Right lung (tissue), 10 donors: ENCODE measurements at places on chromosomes 2 and 18. TPM values are rescaled to one million over a fixed set of nuclear protein-coding genes. Genes with fewer than 3 reads are reported as not detected.

DNA sequence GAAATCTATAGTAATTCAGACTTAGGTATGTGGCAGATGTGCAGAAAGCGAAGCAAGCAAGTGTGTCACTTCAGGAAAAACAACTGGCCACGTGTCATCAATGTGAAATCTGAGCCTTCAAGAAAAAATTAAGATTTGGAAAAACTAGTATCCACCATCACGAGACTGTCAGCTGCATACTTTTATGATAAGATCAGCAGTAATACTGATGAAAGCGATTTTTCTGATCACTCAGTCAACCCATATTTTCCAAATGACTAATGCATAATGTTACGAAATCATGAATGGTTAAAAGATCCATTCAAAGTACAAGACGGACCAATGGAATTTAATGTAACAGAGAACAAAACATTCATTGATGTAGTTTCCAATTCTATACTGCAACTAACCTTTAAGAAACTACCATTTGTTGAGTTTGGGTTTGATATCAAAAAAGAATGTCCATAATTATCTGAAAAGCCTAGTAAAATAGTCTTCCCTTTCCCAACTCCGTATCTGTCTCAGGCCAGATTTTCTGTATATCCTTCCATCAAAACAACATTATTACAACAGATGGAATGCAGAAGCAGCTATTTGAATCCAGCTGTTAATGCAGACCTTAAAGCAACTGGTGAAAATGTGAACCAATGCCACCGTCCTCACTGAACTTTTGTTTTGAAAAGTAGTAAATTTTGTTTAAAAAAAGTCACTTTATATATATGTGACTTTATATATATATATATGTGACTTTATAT is 17.0 kb upstream of the BCL2 start:
- no peak for DNase-seq

Gene CRACDL
- 3.2 TPM for polyA plus RNA-seq

DNA sequence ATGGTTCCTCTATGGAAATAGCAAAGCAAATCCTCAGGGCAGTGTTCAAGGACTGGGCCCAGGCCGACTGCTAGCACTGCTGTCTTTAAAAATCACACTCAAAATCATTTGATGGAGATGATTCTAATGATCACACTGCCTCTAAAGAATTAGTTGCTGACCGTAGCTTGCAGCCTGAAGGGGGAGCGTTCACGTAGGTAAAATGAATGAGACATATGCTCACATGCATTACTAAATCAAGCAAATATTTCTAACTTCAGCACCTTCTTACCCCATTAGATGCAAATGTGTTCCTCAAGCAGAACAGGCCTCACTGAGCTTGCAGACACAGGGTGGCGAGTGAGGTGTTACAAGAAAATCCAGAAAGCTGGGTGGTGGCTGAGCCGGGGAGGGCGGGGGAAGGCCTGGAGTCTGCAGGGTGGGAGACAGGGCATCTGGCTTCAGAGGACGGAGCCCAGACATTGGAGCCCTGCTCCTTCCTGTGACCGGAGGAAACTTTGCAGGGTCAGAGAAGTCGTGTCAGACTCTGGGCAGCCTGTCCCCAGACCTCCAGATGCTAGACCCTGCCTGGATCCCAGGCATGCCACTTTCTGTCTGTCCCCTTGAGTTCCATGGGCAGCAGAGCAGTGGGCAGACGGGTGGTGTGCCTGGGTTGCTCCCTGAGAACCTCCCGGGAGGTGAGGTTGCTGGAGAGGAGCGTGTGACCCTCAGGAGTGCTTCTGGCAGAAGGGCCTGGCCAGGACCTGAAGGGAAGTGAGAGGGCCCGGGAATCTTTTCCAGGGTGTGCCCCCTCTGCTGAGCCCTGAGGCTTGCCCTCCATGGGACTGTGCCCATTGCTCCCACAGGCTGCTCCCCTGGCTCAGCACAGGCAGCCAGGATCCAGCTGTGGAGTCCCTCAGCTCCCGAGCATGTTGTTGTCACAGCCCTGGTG is 7.1 kb upstream of the NPPC start:
- no peak for DNase-seq

Gene ACMSD
- 1.8 TPM for polyA plus RNA-seq

Gene THSD7B
- 1.9 TPM for polyA plus RNA-seq

Gene OR6B2
- polyA plus RNA-seq = not detected

DNA sequence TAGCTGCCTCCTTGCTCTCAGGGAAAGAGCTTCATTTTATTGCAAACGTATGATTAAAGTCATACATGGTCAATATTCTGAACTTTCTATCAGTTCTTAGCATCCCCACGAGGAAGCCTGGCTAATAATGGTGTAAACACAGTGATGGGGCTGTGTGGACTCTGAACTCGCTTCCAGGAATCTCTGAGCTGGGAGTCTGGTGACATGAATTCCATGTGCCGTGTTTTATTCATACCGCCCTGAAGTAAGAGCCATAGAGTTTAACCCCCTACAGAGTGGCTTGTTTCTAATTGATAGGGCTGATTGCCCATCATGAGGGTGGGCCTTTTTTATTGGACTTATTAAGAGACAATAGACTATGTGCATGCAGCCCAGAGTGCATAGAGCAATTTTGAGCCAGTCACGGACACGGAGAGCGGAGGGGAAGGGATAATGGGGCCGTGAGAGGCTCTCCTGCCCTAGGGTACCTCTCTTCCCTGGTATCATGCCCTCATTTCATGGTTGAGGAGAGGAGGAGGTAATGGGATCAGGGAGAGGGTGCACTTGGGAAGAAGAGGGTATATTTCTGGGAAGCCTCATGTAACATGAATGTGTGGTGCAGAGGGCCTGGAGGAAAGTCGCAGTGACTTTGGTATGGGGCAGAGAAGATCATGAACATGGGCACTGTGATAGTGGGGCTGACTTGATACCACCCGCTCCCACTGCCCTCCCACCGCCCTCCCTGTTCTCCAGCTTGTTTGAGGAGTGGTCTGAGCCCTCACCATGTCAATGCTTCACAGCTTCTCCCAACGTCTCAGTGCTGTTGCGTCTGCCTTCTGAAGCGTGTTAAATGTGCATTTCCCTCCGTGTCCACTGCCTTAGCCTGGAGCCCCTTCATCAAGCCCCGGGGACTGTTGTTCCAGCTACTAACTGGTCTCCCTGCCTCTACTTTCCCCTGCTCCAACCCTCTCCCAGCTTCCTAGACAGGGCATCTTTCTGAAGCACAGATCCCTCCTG is 73.2 kb downstream of the IL1R2 start:
- no peak for DNase-seq

DNA sequence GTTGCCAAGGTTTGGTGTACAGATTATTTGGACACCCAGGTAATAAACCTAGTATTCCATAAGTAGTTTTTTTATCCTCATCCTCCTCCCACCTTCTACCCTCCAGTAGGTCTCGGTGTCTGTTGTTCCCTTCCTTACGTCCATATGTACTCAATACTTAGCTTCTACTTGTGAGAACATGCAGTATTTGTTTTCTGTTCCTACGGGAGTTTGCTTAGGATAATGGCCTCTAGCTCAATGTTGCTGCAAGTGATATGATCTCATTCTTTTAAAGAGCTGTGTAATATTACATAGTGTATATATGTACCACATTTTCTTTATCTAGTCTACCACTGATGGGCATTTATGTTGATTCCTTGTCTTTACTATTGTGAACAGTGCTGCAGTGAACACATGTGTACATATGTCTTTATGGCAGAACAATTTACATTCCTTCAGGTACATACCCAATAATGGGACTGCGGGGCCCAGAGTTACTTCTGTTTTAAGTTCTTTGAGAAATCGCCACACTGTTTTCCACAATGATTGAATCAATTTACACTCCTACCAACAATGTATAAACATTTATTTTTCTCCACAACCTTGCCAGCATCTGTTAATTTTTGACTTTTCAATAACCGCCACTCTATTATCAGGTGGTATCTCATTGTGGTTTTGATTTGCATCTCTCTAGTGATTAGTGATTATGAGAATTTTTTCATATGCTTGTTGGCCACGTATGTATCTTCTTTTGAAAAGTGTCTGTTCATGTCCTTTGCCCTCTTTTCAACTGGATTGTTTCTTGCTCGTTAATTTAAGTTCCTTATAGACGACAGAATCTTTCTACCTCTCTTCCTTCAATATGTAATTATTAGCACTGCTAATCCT is 88.0 kb downstream of the MEMO1 start:
- DNase-seq = no peak

Gene ARL6IP6
- polyA plus RNA-seq = 78.5 TPM

Gene PHLPP1
- 6.5 TPM for polyA plus RNA-seq

GRCh38 chr2:216689397-216689796 is 6.0 kb downstream of the IGFBP5 start:
- no peak for DNase-seq

Gene NLRC4
- 1.2 TPM for polyA plus RNA-seq

DNA sequence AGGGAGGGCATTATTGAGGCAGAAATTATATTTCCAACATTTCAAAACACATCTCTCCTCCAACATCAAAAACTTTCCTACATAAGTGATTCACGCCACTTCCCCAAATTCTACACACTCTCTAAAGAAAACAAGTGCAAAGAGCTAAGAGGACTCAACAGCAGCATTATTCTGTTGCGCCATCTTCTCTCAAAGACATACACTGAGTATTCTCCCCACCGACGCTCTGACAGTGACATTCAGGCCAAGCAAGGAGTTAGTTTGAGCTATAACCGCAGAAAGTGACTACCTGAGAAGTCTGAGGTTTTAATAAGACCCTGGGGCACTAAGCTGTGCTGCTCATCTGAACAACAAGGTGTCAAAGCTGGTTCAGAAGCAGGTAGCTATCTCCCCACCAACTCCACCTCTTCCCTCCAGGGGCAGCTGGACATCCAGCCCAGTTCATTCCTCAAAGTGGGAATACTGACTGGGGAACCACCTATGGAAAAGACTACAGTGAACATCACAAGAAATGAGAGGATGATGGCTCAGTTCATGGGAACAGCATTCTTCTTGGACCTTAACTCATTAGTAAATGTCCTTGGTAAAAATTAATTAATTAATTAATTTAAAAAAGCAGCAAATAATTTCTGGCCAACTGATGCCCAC is 309.5 kb upstream of the CCDC68 start:
- no peak for DNase-seq

Gene PTGR3
- 39.3 TPM for polyA plus RNA-seq

- peak; percentile 37 for DNase-seq
Measured at GRCh38 chr18:36786686-36787085, 42.1 kb downstream of the TPGS2 start.

Gene ACADL
- polyA plus RNA-seq = 24.5 TPM

Gene CNTNAP5
- not detected for polyA plus RNA-seq

GRCh38 chr18:34493099-34493544 is 217.0 kb upstream of the DTNA start:
- peak; percentile 38 for DNase-seq

Gene GALM
- 26.1 TPM for polyA plus RNA-seq

DNA sequence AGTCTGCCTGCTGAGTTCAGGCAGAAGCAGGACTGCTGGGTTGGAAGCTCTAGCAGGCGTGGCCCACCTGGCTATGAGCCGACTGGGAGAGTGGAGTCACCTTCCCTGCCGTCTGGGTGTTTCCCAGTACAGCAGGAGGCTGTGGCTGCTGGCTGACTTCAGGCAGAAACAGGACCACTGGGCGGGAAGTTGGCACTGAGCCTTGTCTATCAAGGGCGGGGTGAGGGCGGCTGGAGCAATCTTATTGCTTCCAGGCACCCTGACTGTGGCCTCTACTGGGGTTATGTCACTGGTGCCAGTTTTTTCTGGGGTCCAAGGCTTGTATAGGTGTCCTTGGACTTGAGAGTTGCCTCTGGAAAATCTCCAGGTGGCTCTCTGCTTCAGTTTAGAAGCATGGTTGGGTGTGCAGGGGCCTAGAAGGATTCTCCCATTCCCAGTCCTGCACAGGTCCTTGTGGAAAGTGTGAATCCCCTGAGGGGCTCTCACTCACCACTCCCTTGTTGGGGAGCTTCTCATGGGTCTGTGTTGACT is 30.5 kb downstream of the LTBP1 start:
- DNase-seq = no peak

Gene L3MBTL4
- polyA plus RNA-seq = 6.0 TPM

DNA sequence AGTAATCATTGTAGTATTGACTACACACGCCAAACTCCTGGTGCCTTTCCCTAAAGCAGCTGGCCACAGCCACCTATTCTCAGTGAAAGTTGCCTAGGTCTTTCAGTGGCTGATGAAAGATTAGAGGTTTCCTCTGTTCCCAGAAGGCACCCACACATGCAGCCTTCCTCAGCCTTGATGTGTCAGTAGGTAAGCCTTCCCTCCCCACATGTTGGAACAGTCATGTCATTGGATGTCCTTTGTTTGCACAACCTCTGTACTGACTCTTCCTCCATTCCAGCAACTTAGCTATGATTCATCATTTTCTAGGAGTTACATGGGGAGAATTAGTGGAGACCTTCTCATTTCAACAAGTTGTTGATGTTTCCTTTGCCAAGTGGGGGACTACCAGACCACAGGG is 630.8 kb upstream of the SLC39A10 start:
- no peak for DNase-seq

Gene SH3RF3
- polyA plus RNA-seq = 6.1 TPM

DNA sequence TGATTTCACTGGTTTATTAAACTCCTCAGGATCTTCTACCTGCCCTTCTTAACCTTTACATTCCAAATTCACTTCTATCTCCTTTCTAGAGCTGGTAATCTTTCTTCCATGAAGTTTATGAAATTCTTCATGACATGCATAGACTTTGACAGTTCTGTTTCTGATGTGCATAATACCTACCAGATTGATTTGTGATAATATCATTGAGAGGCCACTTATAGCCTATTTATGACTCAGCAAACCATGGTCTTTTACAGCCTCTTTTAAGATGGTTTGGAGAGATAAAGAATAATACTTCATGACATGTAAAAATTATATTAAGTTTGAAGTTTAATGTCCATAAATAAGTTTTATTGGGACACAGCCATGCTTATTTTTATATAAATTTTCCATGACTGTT is 14.0 kb downstream of the SCN2A start:
- no peak for DNase-seq
